ENCODE measurements at places on chromosomes 11 and 22.

DNA sequence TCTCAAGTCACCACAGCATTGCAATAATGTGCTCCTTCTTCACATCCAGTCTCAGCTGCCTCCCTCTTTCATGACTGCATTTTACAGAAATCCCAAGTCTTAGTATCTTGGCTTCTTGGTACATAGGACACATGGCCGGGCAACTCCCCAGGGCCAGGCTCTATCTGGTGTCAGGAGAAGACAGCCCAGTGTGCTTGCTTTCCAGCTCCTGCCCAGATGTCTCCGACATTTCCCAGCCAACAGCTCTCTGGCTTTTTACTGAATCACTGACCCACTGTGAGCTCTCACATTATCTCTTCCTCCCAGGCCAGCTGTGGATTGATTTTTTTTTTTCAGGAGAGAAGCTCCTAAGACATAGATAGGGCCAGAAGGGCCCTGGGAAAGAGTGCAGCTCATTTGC is 346.0 kb upstream of the C11orf87 start:
- DNase-seq = no peak

DNA sequence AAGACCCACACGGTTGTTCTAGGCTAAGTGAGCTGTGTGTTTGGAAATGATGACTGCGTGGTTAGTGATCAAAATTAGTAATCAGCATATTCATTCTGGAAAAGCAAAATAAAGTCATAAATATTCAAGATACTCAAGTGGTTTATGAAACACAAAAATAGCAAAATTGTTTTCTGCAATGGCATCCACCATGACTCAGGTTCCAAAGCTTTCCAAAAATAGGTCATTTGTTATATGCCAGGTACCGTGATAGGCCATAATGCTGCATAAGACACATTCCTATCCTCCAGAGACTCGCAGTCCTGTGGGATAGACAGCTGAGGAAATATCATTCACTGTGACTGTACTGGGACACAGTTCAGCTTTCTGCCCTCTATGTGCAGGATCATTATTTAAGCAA is 2.4 kb upstream of the ATL3 start:
- no peak for DNase-seq

DNA sequence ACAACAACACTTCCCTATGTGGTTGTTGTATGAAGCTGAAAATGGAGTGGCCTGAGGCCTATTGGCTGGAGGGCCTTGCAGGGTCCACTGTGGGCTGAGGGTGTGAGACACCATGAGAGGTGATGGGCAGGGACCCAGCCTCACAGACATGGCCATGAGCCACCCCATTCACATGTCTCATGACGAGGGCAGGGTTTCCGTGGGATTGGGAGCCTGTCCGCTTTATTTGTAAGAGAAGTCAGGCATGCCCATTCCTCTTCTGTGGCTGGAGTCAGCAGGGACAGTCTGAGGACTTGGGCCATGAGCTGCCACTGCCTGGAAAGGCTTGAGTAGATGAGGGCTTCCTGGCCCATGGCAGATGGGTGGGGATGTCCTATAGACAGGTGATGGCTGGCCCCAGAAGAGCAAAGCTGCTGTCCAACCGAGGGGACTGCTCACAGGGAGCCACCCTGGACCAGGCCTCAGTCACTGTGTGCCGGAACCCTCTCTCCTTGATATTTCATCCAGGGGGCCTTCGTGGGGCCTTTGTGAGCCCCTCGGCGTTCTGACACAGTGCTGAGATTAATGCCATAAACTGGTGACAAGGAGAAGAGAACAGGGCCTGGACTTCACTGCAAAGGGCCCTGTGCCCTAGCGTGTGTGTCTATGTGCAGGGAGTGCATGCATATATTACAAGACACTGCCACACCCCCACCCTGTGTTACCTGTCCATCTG is 971.9 kb downstream of the BRD1 start:
- no peak for DNase-seq

- DNase-seq = no peak
Observed at GRCh38 chr11:43837879-43838278, 42.8 kb upstream of the ALKBH3 start.

DNA sequence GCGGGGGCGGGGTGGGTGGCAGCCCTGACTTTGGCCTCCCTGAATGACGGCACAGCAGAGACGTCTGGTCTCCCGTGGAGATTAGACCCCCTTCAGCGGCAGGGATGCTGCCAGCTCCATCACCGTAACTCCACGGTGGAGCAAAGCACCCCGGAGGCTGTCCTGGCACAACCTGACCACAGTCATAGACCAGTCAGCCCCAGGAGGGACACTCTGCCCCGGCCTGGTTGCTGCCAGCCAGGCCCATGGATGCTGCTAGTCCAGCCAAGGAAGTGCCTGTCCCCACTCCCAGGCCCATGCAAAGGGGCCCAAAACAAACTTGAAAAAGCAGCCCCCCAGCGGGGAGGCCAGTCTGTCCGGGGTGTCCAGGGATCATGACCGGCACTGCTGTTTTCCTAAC is 11.5 kb upstream of the ANO1 start:
- DNase-seq = no peak

DNA sequence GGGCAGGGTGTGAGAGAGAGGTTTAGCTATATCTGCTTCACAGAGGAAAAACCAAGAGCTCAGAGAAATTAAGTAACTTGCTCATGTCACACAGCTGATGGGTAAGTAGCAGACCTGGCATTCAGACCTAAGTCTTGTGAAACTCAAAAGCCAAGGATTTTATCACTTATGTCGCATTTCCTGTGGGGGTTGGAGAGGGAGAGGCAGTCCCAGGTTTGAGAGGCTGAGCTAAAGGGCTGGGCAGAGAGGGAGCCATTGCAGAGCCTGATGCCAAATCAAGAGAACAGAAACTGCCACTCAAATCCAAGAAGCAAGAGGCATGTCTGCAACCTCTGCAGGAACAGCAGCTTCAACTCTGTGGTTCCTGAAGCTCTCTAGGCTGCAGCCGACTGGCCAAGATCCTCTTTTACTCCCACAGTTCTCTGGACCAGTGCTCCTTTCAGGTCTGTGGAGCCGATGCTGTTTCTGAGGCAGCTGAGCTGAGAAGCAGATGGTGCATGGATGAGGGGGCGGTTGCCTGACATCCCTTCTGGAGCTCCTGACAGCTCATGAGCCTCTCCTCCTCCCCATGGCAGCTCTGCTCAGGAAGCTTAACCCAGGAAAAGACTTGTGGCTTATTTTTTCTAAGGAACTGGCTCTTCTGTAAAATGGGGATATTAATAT is 47.6 kb upstream of the NAV2 start:
- no peak for DNase-seq

- DNase-seq = no peak
Observed at GRCh38 chr22:47114813-47115517, 352.5 kb downstream of the TBC1D22A start.

- no peak for DNase-seq
Observed at GRCh38 chr11:35387111-35387982, 32.0 kb downstream of the SLC1A2 start.

GRCh38 chr11:67419325-67420049 is 4.0 kb downstream of the CARNS1 start:
- no peak for DNase-seq

- no peak for DNase-seq
Observed at GRCh38 chr11:108253176-108253575, 30.3 kb downstream of the ATM start.

GRCh38 chr11:121149116-121149515 is 48.1 kb downstream of the TECTA start:
- no peak for DNase-seq

DNA sequence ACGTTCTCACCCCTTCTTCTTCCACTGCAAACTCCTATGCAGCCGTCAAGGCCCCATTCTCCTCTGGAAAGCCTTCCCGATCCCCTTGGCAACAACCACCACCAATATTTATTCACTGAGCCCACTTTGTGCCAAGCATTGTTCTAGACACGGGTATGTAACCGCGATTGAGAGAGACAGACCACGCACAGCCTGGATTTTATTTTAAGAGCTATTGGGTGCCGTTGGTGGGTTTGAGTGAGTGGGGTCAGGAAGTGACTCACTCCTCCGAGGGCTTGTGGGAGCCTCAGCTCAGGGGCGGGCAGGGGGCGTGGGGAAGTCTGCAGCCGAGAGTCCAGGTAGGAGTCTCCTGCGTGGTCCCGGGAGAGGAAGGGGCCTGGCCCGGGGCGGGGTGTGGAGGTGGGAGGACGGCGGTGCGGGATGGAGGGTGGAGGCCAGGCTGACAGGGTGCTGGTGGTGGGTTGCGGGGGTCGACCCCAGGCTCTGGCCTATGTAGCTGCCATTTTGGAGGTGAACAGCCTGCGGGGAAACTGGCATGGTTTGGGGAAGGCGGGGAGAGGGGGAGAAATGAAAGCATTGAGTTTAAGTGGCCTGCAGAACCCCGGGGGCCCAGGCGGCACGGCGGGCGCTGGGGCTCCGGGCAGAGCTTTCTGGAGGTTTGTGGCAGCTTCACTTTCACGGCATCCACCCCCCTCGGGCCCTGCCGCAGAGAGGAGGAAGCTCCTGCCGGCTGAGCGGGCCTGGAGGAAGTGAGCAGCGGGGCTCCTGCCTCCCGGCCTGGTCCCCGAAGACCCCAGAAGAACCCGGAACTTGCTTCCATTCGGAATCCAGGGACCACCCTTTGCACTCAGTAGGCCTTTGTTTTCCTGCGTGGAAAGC is 547 bp downstream of the PARVG start:
- DNase-seq = no peak

GRCh38 chr22:44648085-44648820 is 53.8 kb upstream of the PRR5 start:
- DNase-seq = no peak

- no peak for DNase-seq
Observed at GRCh38 chr11:18853086-18853720, 61.6 kb upstream of the PTPN5 start.

DNA sequence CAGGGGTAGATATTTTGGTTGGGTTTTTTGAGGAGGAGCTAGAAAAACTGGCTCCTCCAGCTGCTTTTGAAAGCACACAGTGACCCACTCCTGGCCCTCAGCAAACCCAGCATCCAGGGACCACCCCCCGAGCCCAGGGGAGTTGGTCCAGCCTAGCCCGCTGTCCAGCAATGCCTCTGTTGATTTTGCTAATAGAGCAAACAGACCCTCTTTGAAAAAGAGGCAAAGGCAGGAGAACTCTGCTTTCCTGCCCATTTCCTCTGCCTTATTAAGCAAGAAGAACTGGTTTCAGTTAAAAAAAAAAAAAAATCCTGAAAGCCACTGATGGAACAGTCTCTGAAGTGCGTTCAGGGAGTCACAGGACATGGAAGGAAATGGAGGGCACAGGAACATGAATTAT is 25.3 kb downstream of the ABTB2 start:
- no peak for DNase-seq

DNA sequence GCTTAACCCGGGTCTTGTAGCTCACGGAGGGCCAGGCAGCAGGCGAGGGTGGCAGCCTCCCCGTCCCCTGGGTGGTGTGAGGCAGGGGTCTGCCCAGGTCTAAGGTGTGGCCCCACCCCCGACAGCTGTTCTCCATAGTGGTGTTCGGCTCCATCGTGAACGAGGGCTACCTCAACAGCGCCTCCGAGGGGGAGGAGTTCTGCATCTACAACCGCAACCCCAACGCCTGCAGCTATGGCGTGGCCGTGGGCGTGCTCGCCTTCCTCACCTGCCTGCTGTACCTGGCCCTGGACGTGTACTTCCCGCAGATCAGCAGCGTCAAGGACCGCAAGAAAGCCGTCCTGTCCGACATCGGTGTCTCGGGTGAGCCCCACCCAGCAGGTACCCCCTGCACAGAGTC is 24.4 kb downstream of the SYNGR1 start:
- no peak for DNase-seq

DNA sequence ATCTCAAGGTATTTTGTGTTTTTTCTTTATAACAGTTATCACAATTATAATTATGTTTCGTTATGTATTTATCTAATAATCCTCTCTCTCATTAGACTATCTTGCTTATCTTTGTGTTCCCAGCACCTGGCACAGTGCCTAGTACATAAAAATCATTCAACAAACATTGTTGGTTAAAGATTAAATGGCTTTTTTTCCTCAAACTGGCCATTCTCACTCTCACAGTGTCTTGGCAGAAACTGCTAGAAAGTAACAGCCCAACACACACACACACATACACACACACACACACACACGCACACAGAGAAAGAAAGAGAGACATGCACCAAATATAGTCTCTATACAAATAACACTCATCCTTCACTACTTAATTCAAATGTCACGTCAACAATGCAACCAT is 36.8 kb downstream of the OR10A6 start:
- DNase-seq = no peak

GRCh38 chr11:127345819-127346459 is 345.4 kb upstream of the KIRREL3 start:
- no peak for DNase-seq

DNA sequence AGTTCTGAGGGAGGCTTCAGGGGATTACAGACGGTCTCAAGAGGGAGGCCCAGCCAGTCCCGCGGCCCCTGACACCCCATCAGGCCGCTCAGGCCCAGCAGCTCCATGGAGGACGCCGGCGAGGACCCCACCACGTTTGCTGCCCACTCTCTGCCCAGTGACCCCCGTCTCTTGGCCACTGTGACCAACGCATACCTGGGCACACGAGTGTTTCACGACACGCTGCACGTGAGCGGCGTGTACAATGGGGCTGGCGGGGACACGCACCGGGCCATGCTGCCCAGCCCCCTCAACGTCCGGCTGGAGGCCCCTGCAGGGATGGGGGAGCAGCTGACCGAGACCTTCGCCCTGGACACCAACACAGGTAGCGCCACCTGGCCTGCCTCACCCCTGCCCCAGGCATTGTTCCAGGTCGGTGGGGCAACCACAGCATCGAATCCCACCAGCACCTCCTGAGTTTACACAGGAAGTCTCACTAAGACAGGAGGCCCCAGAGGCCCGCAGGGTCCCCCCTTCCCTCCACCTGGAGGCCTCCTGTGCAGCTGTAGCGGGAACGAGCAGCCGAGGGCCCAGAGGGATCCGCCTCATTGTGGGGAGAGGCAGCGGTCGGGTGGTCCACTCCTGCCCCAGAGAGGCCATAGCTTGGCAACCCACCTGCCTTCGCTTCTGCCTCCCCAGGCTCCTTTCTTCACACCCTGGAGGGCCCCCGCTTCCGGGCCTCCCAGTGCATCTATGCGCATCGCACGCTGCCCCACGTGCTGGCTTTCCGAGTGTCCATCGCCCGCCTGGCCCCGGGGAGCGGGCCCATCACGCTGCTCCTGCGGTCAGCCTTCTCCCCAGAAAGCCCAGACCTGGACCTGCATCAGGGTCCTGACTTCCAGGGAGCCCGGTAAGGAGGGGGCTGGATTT is 1.0 kb downstream of the PGGHG start:
- DNase-seq = peak; percentile 49

DNA sequence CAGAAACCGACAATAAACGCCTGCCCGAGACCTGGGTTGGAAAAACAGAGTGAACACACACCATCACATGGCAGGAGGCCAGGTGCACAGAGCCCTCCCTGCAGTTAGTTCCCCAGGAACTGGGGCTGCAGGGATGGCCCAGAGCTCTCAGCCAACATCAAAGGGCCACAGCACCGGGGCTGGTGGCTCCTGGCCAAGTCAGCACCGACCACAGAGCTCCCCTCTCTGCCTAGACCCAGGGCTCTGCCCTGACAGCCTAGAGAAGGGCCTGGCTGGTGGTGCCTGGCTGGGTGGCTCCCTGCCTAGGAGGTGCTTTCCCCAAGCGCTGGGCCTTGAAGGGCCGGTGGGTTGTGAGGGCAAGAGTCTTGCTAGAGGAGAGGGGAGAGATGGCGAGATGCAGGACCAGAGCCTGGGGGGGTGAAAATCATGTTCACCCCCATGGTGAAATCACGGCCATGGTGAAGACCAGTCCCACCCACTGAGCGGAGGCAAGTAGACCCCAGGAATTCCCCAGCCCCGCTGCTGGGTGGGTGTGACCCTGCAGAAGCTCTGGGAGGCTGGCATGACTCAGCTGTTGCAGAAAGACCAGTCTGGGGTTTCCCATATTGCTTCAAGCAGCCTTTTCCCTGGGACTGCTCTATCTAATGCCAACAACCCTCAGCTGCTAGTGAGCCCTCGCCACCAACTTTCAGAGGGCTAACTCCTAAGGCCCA is 7.2 kb upstream of the BID start:
- no peak for DNase-seq

All from 8988T (cell line).